ENCODE measurements at places on chromosomes 6 and 20.

GRCh38 chr6:108031968-108032367 lies 42.6 kb downstream of the OSTM1 start:
- DNase-seq, result no peak

GRCh38 chr6:134739299-134740026 lies 210.4 kb downstream of the ALDH8A1 start:
- DNase-seq, result no peak

DNA sequence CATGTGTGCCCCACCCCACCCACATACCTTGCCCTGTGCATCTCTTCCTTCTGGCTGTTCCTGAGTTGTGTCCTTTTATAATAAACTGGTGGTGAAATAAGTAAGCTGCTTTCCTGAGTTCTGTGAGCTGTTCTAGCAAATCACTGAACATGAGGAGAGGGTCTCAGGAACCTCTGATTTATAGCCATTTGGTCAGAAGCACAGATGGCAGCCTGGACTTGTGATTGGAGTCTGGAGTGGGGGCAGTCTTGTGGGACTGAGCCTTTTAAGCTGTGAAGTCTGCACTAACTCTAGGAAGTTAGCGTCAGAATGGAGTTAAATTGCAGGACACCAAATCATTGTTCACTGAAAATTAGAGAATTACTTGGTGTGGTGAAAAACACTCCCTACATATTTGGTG lies 245.4 kb downstream of the LRFN2 start:
- no peak for DNase-seq

GRCh38 chr6:28673787-28674671 lies 148.3 kb downstream of the GPX5 start:
- DNase-seq, result no peak

DNA sequence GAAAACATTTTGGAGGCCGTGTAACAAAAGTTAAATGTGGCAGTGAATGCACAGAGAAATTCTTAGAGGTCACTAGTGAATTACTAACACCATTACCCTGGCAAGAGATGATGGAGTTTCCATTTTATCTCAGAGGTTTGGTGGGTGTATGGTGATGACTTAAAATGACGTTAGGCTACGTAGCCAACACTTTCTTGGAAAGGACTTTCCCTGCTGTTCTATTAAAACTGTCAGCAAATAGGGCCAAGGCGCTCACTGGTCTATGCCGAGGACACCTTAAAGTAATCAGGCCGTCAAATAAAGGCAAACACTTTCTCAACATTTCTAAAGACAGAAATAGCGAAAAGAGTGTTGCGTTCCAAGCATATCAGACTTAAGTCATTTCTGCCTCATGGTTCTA lies 160.8 kb downstream of the GMPR start:
- DNase-seq, result no peak

GRCh38 chr6:126618639-126619343 lies 278.9 kb downstream of the CENPW start:
- DNase-seq, result no peak

- no peak for DNase-seq
These were observed 1.8 kb downstream of the ASCC3 start for GRCh38 chr6:100879317-100879716.

- DNase-seq, result no peak
These were observed 19.0 kb upstream of the STX11 start for GRCh38 chr6:144131248-144131709.

- no peak for DNase-seq
These were observed 290.3 kb downstream of the ZNF217 start for GRCh38 chr20:53303413-53303760.

GRCh38 chr20:64086801-64087200 lies 2.6 kb upstream of the LKAAEAR1 start:
- no peak for DNase-seq

- no peak for DNase-seq
These were observed 31.9 kb upstream of the RPN2 start for GRCh38 chr20:37147250-37147649.

- DNase-seq, result no peak
These were observed 38.6 kb upstream of the IRF4 start for GRCh38 chr6:352896-353470.

DNA sequence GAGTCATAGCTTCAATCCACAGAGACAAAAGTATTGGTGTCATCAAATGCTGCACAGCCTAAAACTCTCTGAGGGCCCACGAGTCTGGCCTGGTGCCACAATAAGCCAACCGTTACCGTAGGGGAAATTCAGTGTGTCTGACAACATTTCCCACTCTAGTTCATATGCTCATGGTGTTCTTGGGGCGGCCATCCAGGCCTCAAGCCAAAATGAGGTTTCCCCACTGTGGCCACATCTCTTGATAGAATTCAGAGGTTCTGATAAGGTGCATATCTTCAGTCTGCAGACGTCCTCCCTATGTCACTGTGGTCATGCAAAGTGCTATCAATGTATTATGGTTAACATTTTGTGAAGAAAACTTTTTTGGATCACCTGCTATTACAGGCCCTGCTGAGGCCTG lies 627.7 kb downstream of the QKI start:
- DNase-seq, result no peak

- DNase-seq, result peak; percentile 75
These were observed at the start of gene EPM2A for GRCh38 chr6:145735356-145736165. EPM2A (minus strand) TSS chr6:145735520; CDS start chr6:145735498, 22 bp downstream.

- no peak for DNase-seq
These were observed 427.0 kb upstream of the SPTLC3 start for GRCh38 chr20:12581644-12582289.

GRCh38 chr6:6758915-6759654 lies 170.6 kb downstream of the LY86 start:
- DNase-seq, result no peak

DNA sequence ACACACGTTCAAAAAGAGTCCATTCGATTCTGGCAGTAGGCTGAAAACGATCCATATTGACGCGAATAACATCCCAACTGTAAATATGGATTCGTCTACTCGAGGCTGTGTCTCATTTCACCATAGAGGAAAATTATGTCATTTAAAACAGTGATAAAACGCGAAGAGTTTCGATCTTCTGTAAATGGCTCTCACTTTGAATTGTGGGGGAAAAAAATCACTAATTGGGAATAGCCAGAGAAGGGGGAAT lies 845 bp upstream of the MARCKS start:
- no peak for DNase-seq

GRCh38 chr6:7202950-7203349 lies 95.2 kb downstream of the RREB1 start:
- no peak for DNase-seq

DNA sequence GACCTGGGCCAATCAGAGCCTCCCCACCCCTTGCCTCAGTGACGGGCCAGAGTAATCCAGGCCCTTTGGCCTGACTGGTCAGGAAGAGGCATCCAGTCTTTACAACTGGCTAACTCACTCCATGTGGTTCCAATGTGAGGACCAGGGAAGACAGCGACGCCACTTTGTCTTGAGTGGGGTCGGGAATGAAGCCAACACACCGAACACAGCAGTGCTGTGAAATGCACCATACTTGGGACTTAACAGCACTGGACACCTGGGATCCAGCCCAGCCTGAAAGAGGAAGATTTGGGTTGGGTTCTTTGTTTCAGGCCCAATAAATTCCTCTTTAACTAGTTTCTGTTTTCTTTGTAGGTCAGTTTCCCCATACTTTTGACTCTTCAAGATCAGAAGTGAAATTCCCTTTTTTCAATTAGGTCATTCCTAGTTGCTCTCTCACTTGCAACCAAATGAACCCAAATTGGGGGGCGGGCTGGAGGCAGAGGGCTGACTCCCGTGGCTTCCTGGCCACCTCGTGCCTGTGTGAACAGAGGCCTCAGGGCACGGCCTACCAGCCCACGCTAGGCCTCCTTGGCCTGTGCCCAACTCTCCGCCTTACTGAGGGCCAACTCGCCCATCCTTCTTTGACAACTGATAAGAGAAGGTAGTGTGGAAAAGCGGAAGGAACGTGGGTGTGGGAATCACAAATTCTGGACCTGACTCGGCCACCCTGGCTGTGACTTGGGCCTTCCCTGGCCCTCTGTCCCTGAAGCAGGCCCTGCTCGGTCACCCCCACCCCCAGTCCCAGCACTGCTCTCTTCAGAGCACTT lies 17.1 kb downstream of the SULF2 start:
- DNase-seq, result no peak

- DNase-seq, result no peak
These were observed 50.7 kb downstream of the NOX3 start for GRCh38 chr6:155404937-155405336.

DNA sequence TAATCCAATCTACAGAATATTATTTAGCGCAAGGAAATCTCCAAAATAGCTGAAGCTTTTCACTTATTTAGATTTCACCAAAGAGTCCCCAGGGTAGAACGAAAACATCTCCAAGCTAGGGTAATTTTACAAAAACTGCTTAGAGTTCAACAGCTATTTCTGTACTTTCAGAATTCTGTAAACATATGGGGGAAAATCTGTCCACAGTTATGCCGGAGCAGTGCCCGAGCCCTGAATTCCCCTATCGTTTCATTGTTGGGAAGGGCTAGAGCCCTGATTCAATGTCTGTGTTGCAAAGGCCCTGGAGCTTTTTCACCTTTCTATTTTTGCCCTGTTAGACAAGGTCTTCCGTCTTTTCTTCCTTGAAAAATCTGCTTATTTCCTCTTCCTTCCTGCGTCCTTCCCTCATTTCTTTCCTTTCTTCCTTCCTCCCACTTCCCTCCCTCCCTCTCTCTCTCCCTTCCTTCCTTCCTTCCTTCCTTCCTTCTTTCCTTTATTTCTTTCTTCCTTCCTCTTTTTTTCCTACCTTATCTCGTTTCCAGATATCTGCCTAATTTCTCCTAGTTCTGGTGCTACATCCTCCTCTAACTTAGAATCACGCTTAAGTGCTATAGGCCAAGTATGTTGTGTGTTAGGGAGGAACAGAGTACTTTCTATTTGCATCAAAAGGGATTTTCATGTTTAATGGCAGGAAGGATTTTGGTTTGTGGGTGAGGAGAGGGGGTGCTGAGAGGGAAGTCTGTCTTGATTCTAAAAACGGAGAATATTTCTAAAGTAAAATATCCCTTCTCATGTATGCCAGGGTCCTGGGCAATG lies 122.5 kb upstream of the BMP2 start:
- no peak for DNase-seq

DNA sequence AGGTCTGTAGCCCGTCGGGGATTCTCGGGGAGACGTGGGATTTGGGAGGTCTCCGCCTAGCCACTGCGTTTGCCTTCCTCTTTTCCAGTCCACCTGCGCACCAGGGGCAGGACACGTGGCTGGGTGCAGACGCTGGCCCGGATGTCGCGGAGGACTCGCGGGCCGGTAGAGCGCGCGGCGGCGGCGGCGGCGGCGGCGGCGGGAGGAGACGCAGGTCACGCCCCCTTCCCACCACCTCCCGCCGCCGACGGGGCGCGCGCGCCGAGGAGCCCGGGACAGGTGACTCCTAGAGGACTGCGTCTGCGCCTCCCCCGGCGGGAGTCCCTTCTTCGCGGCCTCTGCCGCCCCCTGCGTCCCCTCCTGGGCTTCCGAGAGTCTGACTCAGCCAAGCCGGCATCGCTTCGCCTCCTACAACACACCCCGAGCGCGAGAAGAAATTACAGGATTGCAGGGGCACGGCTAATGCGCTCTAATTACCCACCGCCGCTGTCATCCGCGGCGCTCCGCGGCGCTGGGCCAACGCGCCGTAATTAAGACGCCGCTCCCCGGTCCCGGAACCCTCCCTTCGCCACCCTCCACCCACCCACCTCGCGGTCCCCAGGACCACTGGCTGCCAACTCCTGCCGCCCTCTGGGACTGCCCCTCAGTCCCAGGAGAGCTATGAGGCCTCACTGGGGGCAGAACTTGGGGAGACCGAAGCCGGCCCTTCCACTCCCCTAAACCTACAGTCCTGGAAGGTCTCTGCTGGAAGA lies 124.5 kb downstream of the MRPL14 start:
- DNase-seq, result peak; percentile 52

GRCh38 chr6:1244941-1245340 lies 67.0 kb upstream of the FOXQ1 start:
- DNase-seq, result no peak

DNA sequence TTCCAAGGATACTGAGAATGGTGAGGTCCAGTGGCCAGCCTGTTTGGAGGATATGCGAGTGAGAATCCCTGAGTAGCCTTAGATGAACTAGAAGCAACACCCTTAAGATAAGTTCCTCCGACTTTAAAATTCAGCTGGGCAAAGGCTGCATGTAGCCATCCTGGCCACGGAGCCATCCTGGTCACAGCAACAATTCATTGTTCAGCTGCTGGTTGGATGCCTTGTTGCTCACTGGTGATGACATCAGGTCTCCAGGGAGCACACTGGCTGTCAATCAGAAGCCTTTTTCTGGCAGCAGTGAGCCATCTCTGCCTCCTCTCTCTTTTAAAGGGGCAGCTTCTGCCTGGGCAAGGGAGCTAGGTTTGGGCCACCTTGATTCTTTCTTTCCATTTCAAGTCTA lies 22.4 kb upstream of the RIMS4 start:
- no peak for DNase-seq

- DNase-seq, result no peak
These were observed 441.9 kb upstream of the ID4 start for GRCh38 chr6:19395316-19395715.

- no peak for DNase-seq
These were observed 139.5 kb upstream of the AGPAT4 start for GRCh38 chr6:161413355-161413771.

DNA sequence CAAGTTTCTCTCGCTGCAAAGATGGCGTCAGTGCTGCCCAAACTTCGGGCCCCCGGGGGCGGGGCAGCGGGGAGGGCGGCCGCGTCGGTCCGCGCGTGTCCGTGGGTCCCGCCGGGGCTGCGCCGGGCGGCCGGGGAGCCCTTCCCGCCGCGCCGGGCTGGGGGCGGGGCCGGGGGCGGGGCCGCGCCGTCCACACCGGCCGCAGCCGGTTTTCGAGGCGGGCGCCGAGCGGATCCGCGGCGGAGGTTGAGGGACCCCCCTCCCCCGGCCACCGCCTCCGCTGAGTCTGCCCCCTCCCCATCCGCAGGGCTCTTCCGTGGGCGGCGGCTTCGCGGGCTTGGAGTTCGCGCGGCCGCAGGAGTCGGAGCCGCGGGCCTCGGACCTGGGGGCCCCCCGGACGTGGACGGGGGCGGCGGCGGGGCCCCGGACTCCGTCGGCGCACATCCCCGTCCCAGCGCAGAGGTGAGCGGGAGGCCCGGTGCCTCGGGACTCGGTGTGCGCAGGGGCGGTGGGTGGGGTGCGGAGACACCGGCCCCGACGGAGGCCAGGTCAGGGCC lies 572 bp downstream of the SLC2A4RG start:
- peak; percentile 72 for DNase-seq

- no peak for DNase-seq
These were observed 15.4 kb downstream of the TFAP2A start for GRCh38 chr6:10399451-10399850.

GRCh38 chr20:59772373-59772705 lies 161.1 kb downstream of the SYCP2 start:
- DNase-seq, result no peak

DNA sequence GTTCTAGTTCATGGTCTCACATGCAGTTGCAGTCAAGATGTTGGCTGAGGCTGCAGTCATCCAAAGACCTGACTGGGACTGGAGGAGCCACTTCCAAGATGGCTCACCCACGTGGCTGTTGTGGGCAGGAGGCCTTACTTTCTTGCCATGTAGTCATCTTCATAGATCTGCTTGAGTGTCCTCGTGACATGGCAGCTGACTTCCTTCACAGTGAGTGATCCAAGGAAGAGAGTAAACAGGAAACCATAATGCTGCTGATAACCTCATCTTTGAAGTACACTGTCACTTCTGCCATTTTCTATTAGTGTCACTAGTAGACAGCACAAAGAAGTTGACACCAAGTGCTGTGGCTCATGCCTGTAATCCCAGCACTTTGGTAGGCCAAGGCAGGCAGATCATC lies 40.1 kb upstream of the AKIRIN2 start:
- peak; percentile 35 for DNase-seq
